ENCODE measurements at places on chromosomes 7 and 10. TPM values are rescaled to one million over a fixed set of nuclear protein-coding genes. Genes with fewer than 3 reads are reported as not detected.
A peak's percentile ranks its signal among the peaks of the same experiment; 100 is the strongest.

DNA sequence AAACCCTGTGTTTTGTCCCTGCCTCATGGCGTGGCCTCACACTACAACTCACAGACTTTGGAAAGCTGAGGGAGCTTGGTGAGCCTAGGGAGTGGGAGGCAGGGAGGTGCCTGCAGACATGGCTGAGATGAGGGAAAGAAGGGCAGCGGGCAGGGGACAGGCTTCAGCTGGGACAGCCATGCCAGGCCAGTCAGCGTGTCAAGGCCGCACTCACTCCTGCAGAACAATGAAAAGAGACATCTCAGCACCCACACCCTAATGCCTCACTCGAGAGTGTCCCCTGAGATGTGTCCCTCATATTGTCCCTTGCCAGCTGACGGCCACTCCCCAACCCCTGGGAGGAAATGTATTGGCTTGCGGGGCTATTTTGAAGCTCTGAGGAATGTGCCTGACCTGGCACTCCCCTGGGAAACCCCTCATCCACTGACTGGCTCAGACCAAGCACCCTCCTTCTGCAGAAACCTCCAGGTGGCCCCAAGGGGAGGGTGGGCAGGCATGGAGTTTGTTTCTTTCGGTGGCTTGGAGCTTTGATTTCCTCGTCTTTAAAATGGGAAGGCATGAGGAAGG, 31.6 kb downstream of the SH3PXD2A start:
- no peak for DNase-seq

DNA sequence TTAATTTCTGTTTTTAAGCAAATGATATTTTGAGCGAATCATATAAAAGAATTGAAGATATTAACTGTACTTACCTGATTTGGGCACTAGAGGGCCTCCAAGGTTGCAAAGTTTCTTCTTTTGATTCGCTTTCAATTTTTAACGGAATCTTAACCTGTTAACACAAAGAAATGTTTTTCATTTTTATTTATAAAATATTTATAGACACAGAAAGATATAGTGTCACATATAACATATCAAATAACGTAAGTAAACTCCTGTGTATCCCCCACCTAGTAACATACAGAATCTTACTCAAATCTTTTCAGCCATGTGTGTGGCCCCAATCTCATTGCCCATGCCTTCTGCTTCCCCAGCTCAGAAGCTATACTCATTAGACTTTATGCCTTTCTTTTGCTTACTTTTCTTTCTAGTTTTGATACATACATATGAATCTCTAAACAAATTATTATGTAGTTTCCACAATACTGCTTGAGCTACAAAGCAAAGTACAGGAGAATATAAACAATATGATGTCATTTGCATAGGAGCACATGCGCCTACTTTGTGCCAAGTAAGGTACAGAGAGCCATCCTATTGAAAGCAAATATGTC, 49.5 kb upstream of the ZPBP start:
- DNase-seq = peak; percentile 22

GRCh38 chr10:6513476-6513875, 66.6 kb downstream of the PRKCQ start:
- DNase-seq = no peak

DNA sequence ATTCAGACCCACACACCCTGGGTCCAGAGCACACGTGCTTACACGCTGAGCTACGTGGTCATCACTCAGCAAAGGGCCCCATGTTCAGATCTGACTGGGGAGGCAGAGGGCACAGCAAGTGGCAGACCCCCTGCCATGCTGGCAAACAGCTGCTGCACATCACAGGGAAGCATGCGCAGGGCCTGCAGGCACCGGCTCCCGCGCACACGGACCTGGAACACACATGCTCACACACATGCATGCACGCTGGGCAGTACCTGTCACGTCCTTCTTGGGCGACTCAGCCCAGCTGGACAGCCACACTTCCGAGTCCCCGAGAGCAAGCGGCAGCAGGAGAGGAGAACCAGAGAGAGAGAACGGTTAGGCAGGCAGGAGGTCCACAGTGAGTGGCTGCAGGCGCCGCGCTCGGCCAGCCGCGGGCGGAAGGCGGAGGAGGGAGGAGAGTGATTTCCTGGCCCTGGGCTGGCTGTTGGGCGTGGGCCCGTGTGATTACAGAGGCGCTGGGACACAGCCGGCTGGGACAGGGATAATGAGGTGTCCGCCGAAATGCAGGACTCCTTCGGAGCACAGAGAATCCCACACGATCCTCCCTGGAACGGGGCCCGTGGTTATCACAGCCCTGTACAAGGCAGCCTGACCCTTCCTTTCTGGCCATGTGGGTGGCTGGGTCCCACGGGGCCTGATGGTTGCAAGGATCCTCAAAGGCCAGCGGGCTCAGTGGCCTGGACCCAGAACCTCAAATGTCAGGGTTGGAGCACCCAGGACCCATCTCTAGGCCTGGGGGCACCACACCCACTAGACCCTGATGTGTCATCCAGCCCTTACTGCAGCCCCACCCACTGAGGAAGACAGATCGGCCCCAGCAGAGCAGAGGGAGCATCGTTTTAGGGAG, 175.1 kb downstream of the NEURL1 start:
- DNase-seq = peak; percentile 73

- no peak for DNase-seq
These were observed 13.6 kb downstream of the CAMK2B start for GRCh38 chr7:44311561-44312495.

DNA sequence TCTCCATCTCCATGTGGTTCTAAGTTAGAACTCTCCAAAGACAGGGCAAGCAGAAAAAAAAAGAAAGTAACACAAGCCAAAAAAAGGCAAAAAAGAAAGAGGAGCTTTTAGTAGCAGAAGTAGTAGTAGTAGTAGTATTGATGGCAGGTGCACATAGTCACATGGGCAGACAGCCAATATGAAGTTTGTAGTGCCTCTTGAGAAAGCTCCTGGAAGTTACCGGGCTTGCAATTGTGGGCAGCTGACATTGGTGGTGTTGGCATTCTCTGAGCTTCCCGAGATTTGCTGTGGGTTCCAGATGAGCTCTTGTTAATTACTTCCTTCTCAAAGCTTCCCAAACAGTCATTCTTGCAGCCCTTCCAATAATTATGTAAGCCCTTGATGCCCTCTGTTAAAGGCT, 1128.5 kb downstream of the TYW1 start:
- no peak for DNase-seq

GRCh38 chr10:103062854-103063590, 130.1 kb downstream of the NT5C2 start:
- no peak for DNase-seq

DNA sequence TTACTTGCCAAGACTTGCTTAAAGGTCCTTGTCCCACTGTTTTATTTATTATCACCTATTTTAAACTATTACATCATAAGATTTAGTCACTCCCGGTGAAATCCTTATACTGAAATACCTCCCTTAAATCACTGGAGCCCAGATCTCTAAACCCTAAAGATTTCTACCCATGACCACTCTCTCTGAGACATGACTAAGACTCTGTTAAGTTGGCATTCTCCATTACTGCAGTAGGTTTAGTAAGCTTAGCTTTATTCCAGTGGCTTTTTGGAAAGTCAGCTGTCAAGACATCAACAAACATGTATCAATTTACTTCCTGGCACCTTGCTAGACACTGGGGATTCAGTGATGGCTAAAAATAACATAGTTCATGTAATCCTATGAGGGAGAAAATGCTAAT, 874.2 kb downstream of the KCNMA1 start:
- DNase-seq = no peak

DNA sequence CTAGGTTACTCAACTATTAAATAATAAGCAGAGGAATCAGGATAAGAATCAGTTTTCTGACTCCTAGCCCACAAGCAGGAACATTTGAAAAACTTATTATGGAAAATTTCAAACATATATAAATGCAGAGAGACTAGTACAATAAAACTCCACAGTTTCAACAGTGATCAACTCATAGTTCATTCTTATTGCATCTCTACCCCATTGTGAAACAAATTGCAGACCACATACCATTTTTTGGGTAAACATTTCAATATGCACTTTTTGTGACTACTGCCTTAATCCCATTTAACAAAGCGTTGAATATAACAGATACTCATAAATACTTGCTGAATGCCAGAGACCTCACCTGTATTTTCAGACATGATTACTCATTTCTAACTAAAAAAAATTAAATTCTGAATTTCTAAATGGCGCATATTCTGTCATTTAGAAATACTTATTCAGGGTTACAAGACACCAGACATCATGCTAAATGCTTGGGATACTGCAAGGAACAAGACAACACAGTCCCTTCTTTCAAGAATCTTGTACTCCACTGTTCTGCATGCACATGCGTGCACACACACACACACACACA, 11.4 kb downstream of the CDK6 start:
- no peak for DNase-seq

DNA sequence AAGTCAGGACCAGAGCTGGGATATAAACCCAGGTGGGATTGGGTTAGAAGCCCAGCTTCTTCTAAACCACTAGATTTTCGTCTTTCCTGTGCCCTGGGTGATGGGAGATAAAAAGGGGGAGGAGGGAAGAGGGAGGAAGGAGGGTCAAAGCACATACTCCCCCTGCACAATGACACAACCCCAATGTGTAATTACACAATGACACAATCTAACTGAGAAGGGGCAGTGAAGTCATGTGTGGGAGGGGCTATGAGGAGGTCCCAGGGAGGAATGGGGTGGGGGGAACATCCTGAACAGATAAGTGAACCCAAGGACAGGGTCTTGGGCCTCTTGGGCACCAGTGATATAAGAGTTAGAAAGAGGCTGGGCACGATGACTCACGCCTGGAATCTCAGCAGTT, 44.5 kb downstream of the TECTB start:
- DNase-seq = no peak

- DNase-seq = no peak
These were observed 125.6 kb downstream of the CXCL12 start for GRCh38 chr10:44259090-44259874.

DNA sequence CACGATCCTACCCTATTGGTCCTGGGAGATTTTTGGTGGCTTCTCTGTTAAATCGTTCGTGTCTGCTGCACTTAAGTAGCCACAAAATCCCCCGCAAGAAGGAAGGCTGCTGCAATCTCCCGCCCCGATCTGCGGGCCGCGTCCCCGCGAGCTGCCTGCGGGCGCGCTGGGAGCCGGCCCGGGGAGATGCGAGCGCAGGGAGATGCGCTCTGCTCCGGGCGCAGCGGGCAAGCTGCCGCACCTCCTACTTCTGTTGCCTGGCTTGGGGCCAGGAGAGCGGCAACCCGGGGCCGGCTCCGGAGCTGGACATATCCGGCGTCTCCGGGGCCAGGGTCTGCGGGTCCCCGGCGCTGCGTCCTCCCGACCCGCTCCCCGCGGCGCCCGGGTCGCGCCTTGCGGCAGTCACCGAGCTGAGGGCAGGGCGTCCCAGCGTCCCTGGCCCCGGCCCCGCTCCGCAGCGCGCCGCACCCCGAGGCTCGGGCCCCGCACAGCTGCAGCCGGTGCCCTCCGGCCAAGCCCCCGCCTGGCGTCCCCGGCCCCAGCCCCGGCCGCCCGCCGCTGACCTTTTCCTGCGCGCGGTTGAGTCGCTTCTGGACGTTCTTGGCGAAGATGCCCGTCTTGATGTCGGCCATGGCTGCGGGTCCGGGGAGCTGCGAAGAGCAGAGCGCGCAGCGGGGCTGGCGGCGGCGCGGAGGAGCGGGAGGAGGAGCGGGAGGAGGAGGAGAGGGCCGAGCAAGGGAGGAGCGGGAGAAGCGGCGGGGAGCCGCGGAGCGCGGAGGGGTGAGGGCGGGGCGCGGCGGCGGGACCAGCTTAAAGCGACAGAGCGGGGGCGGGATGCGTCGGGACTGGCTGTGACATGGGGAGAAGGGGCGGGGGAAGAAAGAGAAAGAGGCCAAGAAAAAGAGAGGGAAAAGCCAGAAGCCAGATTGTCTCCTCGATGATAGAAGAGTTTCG, at the start of gene AMPH:
TSS of gene AMPH (minus strand) at position 654 of the 954 bp plus-strand sequence. CDS start at position 632, 22 bp downstream.
- peak; percentile 70 for DNase-seq

DNA sequence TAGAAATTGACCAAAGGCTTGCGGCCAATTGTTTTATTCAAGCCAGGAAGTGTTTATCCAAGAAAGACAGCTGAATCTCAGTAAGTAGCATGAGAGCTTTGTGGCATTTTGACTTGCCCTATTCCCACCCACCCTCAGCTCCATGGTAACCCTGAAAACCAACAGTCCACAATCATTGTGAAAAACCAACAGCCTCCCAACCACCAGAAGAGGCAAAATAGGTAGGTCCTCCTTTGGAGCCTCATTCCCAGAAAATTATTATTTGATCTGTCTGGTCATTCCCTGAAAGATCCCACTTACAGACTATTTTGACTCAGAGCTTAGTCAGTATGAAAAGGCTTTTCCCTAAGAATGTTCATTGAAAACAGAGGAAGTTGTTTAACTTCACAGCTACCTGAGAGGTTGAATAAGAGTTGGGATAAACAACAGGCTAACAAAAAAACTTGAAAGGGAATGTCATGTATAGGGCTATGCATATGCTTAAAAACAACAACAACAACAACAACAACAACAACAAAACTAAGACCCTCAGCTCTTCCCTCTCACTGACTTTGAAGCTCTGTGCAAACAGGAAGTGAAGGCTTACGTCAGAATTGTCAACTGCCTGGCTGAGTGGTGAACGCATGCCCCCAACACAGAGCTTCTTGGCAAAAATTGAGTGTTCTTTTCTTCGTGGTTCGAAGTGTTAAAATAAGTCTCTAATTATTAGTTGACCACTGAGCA, 11.2 kb downstream of the KPNA7 start:
- DNase-seq = no peak

- DNase-seq = no peak
These were observed 12.0 kb upstream of the PURB start for GRCh38 chr7:44897309-44897708.

- DNase-seq = peak; percentile 58
These were observed 67.8 kb downstream of the ABI1 start for GRCh38 chr10:26792758-26793495.

GRCh38 chr10:44706745-44707144, 204.4 kb upstream of the TMEM72 start:
- DNase-seq = no peak

GRCh38 chr7:141950806-141951205, 4.0 kb upstream of the CLEC5A start:
- DNase-seq = no peak

- DNase-seq = peak; percentile 56
These were observed 53.2 kb downstream of the GAD2 start for GRCh38 chr10:26269754-26270153.

GRCh38 chr10:7512487-7512886, 101.7 kb upstream of the SFMBT2 start:
- DNase-seq = no peak

DNA sequence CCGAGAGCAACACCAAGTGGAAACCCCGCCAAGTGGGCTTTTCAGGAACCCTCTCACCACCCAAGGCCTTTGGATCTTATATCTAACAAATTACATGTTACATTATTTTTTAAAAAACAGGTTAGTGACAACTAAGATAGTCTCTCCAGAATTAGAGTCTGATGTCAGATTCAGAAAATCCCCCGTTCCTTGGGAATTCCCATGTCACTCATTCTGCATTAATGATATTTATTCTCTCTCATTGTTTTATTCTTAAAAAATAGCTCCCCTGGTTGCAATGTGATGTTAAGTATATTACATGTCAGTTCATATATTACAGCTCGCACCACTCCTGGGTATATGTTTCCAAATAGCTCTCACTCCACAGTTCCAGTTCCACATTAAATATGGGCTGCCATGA, 81.8 kb downstream of the WNT2 start:
- DNase-seq = no peak

Gene TSPAN13
- total RNA-seq = 10.6 TPM

Gene PON3
- 8.2 TPM for total RNA-seq

Gene GPR15LG
- total RNA-seq = 5.1 TPM

Gene SPDYE9
- total RNA-seq = 1.7 TPM

Gene C10orf53
- 1.2 TPM for total RNA-seq

Gene TMEM176A
- 68.1 TPM for total RNA-seq

Gene ASB15
- total RNA-seq = 0.96 TPM

Gene CRHR2
- 0.72 TPM for total RNA-seq

Gene ADRB1
- 0.72 TPM for total RNA-seq

Gene ACSM6
- 0.96 TPM for total RNA-seq
